ENCODE measurements at places on chromosomes 12 and 14.

- DNase-seq, result no peak
Observed at GRCh38 chr12:39037115-39037514, 131.7 kb upstream of the CPNE8 start.

DNA sequence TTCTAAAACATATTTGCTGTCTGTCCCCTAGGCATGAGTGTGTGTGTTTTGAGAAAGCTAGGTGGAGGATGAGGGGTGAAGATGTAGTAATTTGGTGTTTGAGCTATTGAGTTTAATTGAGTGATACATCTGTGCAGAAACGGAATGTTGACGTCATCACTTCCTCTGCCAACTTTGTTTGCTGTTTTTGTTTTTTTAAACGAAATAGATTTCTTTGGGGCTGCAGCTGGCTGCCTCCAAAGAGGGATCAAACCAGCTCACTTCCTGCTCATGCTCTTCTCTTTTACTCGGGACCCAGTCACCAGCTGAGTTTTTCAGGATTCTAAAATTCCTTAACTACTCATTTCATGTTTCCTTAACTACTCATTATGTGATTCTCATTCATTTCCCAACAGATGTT lies 19.5 kb upstream of the CRACR2A start:
- DNase-seq, result no peak

GRCh38 chr12:126907900-126908764 lies 1358.8 kb upstream of the TMEM132C start:
- no peak for DNase-seq

- no peak for DNase-seq
Observed at GRCh38 chr12:14643251-14643650, 53.1 kb downstream of the GUCY2C start.

DNA sequence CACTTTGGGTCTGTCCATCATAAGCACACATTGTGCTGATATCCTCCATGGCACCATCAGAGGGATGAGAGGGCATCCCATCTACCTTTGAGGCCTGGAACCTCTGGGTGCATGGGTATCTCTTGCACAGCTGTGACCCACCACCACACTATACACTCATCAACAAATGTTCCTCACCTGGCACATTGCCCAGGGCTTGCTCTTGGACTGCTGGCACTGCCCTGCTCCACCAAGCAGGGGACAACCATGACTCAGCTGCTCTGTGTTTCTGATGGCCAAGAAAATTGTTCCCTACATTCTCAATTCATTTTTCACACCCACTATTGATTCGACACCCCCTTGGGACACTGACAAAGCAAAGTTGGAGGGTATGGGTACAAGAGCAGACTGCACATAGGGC lies 155.5 kb downstream of the PTPRO start:
- no peak for DNase-seq

- DNase-seq, result no peak
Observed at GRCh38 chr14:61460718-61461611, 139.6 kb downstream of the PRKCH start.

DNA sequence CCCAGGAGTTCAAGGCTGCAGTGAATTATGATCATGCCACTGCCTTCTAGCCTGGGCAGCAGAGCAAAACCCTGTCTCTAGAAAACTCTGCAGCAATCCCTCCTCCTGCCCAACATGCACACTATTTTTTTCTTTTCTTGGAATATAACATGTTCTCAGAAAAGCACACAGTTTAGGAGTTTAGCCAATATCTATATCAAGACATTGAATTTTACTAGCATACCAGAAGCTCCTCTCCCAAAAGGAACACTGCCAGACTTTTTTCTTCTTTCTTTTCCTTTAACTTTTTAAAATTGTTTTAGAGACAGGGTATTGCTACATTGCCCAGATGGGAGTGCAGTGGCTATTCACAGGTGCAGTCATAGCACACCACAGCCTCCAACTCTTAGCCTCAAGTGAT lies 107.1 kb upstream of the AEBP2 start:
- no peak for DNase-seq

DNA sequence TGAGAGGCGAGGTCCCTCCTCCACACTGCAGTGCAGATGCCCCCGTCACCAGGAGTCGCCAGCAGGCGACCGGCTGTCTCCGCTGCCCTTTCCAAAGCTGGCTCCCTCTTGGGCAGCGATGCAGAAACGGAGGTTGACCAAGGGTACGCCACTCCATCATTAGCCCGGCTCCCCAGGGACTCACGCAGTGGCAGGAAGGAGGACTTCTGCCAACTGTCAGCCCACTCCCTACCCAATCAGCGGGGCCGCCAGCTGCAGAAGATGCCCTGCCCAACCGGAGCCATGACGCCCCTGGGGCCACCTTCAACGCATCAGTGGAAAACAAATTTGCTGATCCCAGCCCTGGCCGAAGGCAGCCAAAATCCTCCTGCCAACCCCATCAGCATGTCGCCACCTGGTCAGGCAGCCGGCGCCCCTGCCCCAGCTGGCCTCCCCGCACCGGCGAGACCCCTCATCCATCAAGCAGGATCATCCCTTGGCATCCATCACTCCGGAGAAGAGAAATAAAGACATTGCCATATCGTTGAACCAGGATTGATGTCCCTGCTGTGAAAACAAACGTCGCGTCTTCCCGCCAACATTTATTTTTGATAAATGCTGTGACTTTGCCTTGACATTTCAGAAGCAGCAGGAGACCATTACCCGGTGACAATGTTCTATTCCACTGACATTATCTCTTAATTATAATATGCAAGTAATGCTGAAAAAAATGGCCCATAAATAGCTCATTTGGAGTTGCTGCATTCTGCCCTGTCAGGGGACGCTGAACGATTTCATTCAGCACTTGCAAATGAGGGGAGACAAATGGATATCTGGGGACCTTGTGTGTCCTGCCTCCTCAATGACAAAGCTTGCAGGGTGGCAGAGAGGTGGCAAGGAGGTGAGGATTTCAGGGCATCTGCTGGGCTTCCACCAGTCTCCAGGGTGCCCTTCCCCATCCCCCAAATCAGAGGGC lies 105.1 kb downstream of the SCARB1 start:
- no peak for DNase-seq

GRCh38 chr12:81809829-81810595 lies 50.9 kb upstream of the PPFIA2 start:
- DNase-seq, result no peak

- DNase-seq, result peak; percentile 4
Observed at GRCh38 chr12:90253674-90254181, 545.1 kb upstream of the ATP2B1 start.

DNA sequence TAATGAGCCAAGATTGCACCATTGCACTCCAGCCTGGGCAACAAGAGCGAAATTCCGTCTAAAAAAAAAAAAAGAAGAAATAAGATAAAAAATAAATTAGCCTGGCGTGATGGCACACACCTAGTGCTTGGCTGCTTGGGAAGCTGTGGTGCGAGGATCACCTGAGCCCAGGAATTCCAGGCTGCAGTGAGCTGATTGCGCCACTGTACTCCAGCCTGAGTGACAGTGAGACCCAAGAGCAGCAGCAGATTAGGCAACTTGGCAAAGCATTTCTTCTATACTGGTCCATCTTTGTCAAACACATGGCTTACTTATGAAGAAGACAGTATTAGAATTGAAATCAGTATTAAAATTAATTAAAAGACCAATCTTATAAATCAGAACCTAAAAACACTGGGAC lies 6.3 kb downstream of the GON7 start:
- no peak for DNase-seq

GRCh38 chr12:46524778-46525177 lies 152.2 kb upstream of the SLC38A2 start:
- DNase-seq, result no peak

DNA sequence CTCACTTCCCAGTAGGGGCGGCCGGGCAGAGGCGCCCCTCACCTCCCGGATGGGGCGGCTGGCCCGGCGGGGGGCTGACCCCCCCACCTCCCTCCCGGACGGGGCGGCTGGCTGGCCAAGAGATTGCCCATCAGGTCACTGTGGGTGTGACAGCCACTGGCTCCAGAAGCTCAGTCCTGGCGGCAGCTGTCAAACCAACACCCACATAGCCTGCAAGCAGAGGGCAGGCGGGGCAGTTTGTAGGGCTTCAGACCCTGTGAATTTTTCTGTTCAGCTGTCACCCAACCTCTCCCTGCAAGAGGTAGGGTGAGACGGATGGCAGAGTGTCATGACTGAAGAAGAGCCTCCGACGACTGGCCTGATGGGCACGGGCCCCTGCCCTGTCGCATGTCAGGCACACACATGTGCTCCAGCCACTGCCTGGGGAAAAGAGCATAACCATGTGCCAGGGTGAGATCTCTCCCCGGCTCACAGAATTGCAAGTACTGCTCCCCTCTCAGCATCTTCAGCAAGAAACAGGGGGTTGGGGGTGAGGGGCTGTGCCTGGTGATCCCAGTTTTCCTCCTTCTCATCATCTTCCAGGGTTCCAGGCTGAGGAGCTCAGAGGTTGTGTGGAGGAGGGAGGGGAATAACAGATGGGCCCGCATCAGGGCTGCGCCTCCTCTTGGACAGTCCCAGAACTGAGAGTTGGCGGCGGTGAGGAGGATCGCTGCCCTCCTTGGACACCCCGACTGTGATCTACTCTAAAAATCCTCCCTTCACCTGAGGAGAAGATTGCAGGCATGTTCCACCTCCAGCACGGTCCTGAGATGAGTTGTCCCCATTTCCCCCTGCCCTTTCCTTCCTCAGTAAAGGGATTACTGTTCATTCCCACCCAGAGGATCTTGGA lies 11.2 kb upstream of the PRPH start:
- peak; percentile 72 for DNase-seq

GRCh38 chr14:75711105-75711795 lies 50.2 kb downstream of the TTLL5 start:
- DNase-seq, result peak; percentile 5

- DNase-seq, result peak; percentile 68
Observed at GRCh38 chr14:73755434-73756014, 41.3 kb upstream of the PNMA1 start.

- DNase-seq, result no peak
Observed at GRCh38 chr14:78592616-78593219, 422.5 kb downstream of the NRXN3 start.

- DNase-seq, result no peak
Observed at GRCh38 chr12:41442896-41443295, 254.8 kb downstream of the PDZRN4 start.

DNA sequence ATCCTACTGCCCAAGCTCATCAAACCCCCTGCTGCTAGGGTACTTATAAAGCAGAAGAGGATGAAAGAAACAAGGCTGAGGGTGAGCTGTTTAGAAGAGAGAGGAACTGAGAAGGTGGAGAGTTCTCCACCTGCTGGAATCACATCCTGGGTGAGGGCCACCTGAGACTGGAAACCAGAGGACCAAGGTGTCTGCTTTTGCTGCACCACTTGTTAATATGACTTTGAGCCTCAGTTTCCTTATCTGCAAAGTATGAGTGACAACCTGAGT lies 203.2 kb upstream of the SSTR1 start:
- DNase-seq, result peak; percentile 4

GRCh38 chr12:48388938-48389337 lies 38.2 kb upstream of the ZNF641 start:
- no peak for DNase-seq

DNA sequence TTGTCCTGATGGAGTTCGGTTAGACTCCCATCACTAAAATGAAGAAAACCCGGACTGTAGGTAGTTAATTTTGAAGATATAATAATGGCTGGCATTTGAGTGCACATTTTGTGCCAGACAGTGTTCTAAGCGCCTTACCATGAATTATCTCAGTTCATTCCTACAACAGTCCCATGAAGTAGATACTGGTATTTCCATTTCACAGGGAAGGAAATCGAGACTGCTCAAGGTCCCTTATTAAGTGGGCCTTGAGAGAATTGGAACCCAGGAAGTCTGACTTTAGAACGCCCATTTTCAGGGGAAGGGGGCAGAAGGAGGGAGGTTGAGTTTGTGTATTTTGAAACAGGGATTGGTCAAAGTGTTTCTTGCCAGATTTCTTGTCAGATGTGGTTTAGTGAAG lies 855 bp downstream of the MNAT1 start:
- DNase-seq, result no peak

DNA sequence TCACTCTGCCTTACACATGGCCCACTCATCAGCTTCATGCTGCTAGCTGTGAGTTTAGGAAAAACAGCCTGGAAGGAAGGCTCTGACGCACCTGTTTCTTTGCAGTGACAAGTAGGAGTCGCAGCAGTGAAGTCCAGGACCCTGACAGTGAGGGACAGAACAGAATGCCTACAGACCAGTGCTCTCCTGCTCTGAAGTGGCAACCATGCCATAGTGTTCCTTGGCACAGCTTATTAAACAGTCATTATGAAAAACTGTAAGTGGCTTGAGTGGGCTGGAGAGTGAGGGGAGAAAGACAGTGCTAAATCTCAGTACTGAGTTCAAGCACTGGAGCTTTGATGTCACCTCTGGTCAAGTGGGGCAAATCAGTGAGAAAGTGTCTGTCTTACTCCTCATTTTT lies 61.7 kb downstream of the MYRFL start:
- DNase-seq, result no peak

Data from H7 (cell line).